ENCODE measurements at places on chromosomes 3 and 15.

DNA sequence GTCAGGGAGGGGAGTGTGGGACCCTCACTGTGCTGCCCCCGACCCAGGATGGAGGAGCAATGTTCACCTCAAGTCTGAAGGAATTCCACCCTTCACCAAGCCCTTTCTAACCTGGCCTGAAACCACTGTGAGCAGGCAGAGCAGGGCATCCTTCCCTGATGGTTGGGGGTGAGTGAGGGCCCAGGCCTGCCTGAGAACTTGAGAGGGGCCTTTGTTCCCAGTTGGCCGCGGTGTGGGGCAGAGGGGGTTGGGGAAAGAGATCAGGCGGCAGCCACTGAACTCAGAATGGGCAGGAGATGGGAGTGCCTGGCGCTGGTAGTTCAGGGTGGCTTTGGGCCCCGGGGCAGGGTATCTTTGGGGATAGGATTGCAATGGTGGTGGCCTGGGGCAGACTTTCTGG, 103.5 kb upstream of the RPL32 start:
- no peak for DNase-seq

GRCh38 chr3:5128849-5129248, 6.8 kb downstream of the ARL8B start:
- DNase-seq = no peak

DNA sequence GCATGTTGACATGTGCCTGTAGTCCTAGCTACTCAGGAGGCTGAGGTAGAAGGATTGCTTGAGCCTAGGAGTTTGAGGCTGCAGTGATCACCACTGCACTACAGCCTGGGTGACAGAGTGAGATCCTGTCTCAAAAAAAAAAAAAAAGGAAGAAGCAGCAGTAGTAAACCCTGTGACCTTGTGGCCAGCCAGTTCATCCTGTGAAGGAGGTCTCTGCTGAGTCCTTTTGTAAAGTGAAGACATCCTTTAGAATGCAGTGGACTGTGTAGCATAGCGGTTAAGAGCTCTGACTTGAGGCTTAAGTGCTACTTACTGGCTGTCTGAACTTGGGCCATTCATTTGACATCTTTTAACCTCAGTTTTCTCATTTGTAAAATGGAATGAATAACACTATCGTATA, 8.3 kb downstream of the EXOSC7 start:
- DNase-seq = no peak

DNA sequence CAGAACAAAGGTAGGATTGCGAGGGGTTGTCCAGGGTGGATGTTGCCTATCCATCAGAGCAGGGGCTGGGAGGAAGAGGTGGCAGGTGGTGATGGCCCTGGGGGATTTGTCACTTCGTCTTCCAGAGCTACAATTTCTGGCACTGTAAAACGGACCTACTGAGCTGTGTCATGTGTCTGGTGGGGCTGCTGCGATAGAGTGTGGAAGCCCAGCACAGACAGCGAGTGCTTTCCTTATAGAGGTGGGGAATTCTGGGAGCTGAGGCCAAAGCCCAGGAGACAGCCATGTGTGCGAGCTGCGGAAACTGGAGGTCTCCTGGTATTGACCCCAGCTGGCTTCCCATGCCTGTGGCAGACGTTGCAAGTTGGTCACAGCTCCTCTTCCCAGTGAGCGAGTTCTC, 61.2 kb upstream of the SEC22A start:
- no peak for DNase-seq

- no peak for DNase-seq
These were observed 26.4 kb downstream of the CD96 start for GRCh38 chr3:111568355-111568754.

DNA sequence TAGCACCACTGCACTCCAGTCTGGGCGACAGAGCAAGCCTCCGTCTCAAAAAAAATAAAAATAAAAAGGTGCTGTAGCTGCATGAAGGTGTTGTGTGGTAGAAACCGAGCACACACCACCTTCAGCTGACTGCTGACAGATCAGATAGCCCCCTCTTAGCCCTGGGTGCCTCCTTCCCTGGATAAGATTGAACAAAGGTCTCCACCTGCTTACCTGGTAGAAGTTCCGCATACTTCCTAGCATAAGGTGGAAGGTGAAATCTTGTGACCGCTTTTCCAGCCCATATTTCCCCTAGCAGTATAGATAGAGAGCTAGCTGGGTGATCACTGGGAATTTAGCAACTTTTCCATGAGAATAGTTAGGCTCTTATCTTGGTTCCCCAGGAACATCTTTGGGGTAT, 18.7 kb upstream of the NEO1 start:
- DNase-seq = no peak

DNA sequence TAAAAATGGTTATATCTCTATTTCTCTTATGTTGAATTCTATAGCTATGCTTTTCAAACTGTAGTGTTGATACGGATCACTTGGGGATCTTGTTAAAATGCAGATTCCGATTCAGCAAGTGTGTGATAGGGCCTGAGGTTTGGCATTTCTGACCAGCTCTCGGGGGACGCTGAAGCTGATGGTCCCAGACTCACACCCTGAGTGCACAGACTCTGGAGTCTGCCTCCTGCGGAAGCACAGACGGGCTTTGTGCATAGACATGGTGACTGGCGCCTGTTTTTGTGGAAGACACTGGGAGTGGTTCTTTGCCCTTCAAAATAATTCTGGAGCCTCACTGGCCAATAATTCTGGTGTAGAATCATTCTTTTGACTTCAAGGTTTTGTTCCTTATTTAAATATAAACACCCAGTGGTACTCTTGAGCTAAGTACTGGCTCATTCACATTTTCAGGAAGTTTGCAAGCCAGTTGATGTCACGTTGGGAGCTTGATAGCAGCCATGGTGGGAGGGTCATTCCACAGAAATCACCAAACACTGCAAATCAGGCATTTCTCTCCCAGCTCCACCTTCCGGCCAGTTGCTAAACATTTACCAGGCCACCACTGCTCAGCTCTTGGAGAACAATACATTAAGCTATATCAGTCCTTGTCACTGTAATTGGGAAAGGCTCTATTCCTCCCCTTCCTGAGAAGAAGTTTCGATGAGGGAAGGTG, 19.2 kb downstream of the CLDN11 start:
- DNase-seq = no peak

DNA sequence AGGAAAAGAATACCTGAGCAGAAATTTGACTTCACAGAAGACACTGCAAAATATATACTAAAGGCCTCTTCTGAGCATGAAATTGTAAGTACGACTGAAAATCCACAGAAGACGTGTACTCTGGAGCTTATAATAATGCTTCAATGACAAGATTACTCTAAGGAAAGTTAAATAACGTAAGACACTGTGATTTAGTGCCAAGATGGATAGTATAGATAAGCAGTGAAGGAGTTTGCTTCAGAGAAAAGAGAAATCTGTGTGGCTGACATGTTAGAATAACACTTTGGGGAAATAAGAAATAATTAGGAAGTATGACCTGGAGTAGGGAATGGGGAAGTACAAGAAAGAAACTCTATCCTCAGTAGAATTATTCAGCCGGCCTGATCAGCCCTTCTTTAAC, 28.9 kb downstream of the ALDH1A2 start:
- DNase-seq = no peak

GRCh38 chr3:105130911-105131310, 235.8 kb upstream of the ALCAM start:
- no peak for DNase-seq

- DNase-seq = no peak
These were observed 4.4 kb downstream of the SCN5A start for GRCh38 chr3:38645076-38645475.

- DNase-seq = no peak
These were observed 666.7 kb upstream of the CADM2 start for GRCh38 chr3:84292128-84292527.

DNA sequence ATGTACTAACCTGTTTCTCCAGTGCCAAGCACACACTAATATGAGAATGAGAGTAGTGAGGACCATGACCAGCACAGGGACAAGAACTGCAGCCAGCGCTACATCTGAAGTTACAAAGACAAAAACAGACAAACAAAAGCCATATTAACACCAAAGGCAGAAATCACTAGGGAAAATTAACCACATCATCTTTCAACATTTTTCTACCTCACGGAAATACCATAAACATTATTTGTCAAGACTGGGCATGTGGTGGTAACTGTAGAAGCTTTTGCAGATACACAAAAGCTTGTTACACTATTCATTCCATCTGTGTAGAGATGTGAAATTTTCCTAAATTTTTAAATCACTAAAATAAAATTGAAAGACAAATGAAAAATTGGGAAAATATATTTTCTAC, 44.9 kb downstream of the ST3GAL6 start:
- no peak for DNase-seq

- no peak for DNase-seq
These were observed 502.2 kb upstream of the LMCD1 start for GRCh38 chr3:7999384-7999783.

DNA sequence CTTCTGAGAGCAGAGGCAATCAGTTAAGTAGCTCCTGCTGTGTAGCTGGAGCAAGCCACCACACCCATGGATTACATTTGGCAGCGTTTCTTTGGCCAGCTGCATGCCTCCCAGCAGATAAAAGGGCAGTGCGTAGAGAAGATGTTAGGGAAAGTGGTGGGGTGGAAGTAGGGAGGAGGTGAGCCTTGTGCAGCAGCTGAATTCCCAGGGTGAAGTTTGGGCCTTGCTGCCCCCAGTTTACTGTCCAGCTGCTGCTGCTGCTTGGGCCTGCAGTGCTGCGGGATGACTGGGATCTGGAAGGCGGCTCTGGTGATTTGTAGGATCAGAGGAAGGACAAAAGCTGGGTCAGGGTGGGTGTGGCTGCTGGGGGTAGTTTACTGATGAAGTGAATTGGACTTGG, 318.7 kb upstream of the C2CD4B start:
- DNase-seq = no peak

DNA sequence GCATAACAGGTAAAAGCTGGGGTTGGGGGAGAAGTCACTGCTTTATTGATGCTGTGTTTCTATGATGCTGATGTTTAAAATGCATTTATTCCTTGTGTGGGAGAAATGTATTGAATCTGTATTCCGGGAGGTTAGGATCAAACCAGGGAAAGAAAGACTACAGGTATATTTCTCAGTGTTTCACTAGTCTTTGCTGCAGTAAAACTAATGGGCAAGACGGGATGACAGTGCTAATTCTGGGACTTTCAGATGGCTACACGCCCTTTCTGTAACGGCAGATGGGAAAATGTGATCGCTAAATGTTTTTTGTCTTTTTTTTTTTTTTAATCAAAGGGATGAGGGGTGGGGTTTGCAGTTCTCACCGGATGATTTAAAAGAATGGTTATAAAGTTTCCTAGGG, 393 bp downstream of the CNTN6 start:
- no peak for DNase-seq

- no peak for DNase-seq
These were observed 66.9 kb downstream of the ASB7 start for GRCh38 chr15:100669260-100669659.

GRCh38 chr15:60424006-60424405, 26.2 kb upstream of the ANXA2 start:
- no peak for DNase-seq

DNA sequence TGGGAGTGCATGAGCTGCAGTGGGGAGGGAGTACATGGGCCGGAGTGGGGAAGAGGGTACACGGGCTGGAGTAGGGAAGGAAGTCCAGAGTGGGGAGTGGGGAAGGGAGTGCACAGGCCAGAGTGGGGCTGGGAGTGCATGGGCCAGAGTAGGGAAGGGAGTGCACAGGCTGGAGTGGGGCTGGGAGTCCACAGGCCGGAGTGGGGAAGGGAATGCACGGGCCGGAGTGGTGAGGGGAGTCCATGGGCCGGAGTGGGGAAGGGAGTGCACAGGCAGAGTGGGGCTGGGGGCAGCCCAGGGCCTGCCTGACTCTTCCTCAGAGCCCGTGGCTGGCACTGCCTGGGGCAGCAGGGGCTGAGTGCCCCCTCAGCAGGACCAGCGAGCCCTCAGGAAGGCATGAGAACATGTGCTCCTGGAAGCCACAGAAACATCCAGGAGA, 40.7 kb downstream of the KLF15 start:
- no peak for DNase-seq

DNA sequence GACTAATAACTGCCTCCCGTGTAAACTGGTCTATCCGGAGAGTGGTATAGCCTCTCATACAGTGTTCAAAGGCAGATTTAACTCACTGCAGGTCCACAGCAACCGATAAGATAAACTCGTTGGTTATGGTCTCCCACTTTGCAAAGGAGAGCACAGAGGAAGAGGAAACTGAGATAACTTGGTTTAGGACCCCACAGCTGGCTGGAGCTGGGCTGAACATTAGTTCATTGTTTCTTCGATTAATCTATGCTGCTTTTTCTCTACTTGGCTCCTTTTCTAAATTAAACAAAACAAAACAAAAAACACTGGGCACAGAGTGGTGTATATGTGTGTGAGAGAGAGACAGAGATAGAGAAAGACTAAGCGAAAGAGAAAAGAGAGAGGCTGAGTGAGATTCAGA, 5.0 kb upstream of the DLG1 start:
- no peak for DNase-seq

DNA sequence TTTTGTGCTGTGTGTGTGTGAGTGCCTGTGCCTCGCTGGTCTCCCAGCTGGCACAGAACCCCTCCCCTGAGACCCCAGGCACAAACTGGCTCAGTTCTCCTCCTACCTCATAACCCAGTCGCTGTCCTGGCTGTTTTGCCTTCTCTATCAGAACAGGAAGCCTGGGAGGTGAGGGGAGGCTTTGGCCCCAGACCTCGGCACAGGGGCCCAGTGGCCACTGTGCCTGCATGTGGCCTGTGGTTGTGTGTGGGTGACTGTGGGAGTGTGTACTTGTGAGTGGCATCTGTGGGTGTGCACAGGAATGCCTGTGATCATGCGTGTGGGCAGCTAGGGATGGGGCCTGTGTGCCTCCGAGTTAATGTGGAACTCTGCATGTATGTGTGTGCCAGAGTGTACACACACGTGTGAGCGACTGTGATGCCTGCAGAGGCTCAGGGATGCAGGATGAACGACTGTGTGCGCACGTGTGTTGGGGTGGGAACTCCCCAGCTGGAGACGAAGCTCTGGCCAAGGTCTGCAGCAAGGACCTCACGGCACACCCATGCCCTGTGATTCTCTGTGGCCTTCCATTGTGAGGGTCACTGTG, 32.3 kb downstream of the PSTPIP1 start:
- no peak for DNase-seq

DNA sequence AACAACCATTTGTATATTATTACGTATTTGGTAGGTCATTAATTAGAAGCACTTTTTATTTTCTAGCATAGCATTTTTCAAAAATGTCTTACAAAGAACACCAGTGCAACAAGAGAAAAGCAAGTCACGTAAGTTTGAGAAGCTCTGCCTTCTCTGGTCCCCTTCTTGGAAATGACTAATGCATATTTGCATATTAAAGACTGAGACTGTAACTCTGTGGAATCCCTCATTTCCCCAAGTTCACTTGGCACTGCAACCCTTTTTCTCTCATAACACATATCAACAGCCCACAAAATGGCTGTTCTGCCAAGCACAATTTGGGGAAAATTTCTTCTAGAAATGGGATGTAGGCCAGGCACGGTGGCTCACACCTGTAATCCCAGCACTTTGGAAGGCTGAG, 176.3 kb downstream of the ERC2 start:
- DNase-seq = no peak
